Activated CD8-positive, alpha-beta memory T cell treated with anti-CD3 and anti-CD28 coated beads for 48 hours (primary cell): ENCODE measurements at places on chromosomes 1 and 21.

DNA sequence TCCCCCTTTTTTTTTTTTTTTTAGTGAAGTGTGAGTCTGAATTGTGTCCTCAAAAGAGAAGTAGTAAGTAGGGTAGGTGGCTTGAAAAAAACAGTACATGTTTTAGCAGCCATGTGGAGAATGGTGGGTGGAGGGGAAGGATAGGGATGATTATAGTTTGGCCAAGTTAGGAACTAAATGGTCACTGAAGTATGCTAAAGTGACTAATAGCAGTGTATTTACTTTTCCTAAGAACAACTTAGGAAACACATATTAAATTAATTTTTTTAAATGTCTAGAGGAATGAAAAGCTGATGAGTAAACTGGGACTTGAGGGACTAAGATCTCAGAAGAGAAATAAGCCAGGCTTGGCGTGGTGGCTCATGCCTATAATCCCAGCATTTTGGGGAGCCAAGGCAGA lies 55.5 kb downstream of the PLA2G4A start:
- no peak for DNase-seq

GRCh38 chr21:36575306-36575705 lies 95.4 kb upstream of the CLDN14 start:
- DNase-seq: no peak

DNA sequence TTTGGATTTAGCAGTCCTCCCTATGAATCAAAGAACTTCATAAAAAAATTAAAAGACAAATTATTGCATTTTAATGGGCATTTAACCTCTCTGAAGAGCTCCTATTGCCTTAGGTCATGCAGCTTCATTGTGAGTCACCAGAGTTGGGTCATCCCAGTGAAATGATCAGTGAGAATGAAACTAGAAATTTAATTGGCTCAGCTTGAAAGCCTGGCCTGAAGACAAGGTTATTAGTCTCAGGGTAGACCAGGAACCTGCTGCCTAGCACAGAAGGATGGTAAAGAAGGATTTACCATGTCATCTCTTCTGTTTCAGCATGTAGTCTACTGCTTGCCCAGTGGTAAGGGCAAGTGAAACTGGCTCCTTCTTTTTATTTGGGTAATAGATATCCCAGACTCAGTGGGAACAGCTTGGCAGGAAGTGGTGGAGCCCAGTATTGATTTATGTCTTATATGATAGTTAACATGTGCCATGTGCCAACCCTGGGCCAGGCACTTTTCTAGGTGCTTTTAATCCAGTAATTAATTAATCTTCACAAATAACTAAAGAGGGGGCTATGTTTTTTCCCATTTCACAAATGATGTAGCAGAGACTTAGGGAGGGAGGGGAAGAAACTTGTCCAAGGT lies 23.6 kb downstream of the LAMC2 start:
- DNase-seq: no peak

DNA sequence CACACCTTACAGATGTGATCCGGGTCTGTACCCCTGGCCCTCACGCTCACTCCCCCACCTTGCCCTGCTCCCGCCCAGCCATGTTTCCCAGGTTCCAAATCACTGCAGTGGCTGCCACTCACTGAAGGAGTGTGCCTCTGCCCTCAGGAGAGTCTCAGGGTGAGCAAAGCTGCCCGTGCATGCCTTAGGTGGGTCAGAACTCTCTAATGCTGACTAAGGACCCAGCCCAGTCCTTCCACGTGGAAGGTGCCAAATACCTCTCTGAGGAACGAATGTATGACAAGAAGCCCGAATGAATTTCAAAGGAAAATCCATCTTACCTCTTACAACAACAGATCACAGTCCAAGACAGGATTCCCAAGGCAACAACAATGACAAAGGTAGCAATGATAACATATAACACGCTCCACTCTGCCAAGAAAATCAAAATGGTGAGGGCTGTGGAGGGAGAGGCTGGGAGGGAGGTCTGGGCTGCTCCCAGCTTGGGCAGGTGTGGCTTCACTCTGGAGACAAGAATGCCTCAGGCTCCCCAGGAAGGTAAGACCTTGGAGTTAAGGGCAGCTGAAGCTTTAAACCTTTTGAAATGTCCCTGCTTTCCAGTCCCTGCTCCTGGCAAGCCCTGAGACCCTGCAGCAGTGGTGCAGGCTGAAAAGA lies 115.2 kb downstream of the KIAA0319L start:
- no peak for DNase-seq

- DNase-seq: no peak
These were observed 2.5 kb downstream of the ATP1B1 start for GRCh38 chr1:169108863-169109560.

GRCh38 chr21:34722684-34723300 lies 54.0 kb downstream of the CLIC6 start:
- no peak for DNase-seq

GRCh38 chr1:224541901-224542630 lies 74.1 kb upstream of the CNIH3 start:
- DNase-seq: no peak

DNA sequence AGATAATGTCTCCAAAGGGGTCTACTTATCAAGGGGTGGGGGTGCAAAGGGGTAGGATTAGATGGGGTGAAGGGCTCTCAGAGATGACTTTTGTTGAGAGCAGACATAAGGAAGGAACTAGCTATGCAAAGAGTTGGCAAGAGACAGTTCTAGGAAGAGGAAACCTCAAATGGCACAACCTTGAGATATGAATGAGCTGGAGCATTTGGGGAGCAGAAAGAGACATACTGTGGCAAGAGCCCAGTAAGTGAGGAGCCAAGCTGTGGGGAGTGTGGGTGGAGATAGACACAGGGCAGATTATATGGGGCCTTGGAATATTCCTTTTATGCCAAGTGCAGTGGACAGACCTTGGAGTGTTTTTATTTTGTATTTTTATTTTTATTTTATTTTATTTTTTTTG lies 84.8 kb upstream of the BTG3 start:
- DNase-seq: no peak

DNA sequence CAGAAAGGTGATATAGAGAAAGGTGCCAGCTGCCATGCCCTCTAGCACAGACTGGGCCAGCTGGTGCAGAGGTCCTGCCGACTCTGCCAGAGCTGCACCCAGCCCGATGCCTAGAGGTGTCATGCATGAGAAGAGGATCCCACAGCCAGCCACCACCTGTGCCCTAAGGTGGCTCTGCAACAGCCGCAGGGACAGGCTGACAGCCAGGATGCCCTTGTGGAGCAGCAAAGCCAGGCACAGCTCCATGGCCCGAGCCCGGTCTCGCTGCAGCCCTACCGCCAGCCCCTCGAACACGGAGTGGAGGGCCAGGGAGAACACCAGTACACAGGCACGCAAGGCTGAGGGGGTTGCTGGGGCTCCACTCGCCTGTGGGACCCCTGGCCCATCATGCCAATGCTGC lies 1.8 kb upstream of the CRTC2 start:
- DNase-seq: no peak

GRCh38 chr1:203268901-203269653 lies 36.2 kb upstream of the BTG2 start:
- DNase-seq: no peak

DNA sequence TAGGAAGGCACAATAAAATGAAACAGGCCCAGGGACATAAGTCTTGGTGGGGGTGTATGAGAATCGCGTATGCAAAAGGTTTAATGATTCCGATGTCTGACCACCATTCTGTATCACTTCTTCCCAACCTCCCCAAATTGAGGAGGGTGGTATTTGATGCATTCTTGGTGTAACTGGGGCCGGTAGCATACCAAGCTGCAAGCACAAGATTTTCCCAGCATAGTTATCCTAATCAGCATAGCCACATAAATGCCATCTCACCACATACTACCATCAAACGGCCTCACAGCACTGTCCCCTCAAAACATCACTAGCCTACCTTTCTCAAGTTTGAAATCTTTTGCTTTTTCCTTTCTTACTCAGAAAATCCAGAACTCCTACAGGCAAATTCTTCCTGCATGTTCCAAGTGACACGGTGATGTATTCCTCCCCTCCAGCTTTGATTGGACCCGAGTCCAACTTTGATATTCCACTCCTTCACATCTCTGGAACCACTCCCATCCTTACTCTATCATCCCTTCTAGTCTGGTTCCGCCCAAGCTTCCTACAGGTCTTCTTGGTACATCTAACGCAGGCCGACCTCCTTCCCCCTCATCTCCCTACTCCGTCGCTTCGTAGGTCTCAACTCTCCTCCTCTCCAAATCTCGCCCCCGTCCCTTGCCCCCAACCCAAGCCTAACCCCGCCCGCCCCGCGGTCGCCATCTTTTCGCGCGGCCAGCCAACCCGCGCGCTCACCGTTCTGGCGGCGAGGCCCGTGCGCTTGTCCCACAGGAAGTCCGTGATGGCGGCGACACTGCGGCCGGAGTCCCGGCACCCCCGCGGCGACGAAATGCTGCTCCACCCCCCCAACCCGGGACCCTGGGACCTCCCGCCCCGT lies 600 bp downstream of the CLK2 start:
- no peak for DNase-seq

GRCh38 chr1:244159646-244160045 lies 108.6 kb downstream of the ZBTB18 start:
- DNase-seq: no peak

DNA sequence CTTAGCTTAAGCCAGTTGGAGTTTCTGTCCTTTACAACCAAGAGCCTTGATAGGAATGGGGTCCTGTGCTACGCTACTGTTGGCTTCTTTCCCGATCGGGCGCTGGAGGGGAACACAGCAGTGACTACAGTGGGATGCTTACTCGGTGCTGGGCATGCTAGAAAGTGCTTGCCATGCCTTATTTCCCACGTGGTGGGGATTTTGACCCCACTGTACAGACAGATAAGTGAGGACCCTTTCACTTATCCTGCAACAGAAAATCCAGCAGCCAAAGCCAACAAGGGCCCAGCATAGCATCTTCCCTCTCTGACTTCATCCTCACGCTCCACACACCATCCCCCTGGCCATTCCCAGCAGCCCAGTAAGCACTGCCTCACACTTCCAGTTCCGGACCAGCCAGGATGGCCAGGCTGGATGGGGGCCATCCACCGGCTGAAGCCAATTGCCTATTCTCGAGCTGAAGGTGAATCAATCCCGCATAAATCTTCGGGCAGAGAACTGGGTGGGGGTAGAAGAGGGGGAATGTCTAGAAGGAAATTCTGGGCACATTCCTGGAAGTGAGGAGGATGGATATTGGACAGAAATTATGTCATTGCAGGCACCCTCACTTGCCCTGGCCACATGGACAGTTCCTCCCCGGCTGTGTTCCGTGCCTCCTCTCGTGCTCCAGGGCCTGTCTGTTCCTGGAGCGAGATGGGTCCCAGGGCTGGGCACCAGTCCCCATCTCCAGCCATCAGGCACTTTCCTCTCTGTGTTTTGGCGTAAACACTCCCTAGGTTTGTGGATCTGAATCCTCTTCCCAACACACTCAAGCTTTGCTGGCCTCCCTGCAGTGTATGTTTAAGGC lies 2.0 kb upstream of the ABCG1 start:
- DNase-seq: no peak

GRCh38 chr1:156108664-156109241 lies 5.8 kb upstream of the LMNA start:
- no peak for DNase-seq

DNA sequence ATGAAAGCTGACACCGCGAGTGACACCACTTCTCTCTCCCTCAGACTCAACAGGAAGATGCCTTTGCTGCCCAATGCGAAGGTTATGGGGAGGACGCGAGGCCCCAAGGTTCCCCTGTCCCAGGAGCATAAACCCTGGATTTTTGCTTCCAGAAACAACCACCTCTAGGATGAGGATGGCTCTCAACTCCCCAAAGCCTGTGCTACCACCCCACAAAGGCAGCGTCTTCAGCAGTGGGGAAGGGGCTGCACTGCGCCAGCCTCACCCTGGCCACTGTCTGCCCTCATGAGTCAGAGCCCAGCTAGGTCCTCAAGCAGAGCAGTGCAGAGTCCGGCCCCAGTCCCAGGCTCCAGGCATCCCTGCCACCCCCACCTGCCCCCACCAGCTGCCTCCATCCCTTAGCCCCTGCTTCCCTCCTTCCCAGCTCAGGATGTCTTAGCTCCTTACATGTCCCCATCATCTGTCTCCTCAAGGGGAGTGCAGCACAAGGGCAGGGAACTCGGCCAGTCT lies 6.9 kb upstream of the SRARP start:
- DNase-seq: no peak
